ENCODE measurements at places on chromosomes 3 and 15.

- no peak for DNase-seq
Measured at GRCh38 chr15:99495430-99496301, 70.1 kb upstream of the MEF2A start.

GRCh38 chr15:27418726-27419125 is 447.7 kb downstream of the GABRG3 start:
- DNase-seq, result no peak

GRCh38 chr3:183249006-183249718 is 3.9 kb upstream of the B3GNT5 start:
- DNase-seq, result peak; percentile 34

GRCh38 chr3:40719660-40720287 is 195.0 kb downstream of the ZNF621 start:
- no peak for DNase-seq

DNA sequence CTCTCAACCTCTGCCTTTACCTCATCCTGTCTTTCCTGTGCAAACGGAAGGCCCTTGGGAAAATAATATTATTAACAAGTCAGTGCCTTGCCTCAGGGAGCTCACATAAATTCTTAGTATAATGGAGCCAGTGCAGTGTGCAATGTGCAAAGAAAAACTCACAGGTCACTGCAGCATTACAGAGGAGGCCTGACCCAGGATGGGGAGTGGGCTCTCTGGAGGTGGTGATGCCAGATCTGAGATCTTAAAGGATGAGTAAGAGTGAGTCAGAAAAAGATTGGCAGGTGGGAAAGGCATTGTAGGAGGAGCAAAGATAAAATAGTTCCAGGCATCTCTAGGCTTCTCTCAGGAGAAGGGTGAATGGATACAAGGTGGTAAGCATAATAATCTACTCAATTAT is 185.6 kb upstream of the ADAMTS9 start:
- DNase-seq, result no peak

DNA sequence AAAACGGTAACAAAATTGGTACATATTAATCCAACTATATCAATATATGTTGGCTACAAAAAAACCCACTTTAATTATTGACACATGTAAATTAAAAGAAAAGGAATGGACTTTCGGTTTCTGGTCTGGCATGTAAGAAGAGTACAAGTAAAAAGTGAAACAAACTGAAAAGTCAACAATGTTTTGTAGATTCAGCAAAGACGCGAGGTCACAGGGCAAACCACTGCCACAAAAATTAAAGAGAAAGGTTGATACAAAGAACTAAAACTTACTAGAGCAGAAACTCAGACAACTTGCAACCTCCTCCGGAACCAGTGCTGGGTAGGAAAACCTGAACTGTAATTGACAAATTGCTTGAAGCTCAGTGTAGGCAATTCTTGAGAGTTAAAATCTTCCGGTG is 110.6 kb upstream of the ARPP21 start:
- no peak for DNase-seq

- peak; percentile 42 for DNase-seq
Measured at GRCh38 chr15:26773067-26773877, 406 bp upstream of the GABRB3 start.

DNA sequence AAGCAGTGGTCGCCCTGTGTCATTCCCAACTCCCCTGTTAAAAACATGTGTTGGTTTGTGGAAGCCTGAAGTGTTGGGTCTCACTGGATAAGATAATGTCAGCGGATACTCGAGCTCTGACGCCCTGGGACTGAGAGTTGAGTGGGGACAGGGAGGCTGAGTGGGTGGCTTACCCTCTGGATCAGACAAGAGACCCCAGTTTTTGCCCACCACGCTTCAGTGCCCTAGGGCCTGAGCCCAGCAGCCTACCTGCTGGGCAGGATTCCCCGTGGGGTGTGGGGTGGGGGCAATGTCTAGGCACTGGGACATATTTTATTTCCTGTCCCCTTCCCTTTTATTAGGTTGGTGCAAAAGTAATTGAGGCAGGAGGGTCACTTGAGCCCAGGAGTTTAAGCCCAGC is 75.0 kb downstream of the SMAD6 start:
- no peak for DNase-seq

DNA sequence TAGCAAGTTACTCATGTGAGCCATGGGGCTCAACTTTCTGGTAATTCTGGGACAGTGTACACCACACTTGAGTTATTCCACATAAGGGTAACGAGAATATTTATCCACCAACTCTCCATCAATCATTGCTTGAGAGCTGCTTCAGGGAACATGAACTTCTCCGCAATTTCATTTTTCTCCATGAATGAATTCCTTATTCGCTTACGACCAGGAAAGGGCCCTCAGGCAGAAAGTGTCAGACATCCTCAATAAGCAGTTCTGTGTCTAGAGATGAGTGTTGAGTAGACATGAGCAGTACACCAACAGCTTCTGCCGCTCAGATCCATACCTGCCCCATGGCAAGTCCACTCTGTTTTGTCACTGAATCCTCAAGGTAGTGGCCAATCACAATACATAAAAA is 24.8 kb upstream of the IQCF2 start:
- no peak for DNase-seq

DNA sequence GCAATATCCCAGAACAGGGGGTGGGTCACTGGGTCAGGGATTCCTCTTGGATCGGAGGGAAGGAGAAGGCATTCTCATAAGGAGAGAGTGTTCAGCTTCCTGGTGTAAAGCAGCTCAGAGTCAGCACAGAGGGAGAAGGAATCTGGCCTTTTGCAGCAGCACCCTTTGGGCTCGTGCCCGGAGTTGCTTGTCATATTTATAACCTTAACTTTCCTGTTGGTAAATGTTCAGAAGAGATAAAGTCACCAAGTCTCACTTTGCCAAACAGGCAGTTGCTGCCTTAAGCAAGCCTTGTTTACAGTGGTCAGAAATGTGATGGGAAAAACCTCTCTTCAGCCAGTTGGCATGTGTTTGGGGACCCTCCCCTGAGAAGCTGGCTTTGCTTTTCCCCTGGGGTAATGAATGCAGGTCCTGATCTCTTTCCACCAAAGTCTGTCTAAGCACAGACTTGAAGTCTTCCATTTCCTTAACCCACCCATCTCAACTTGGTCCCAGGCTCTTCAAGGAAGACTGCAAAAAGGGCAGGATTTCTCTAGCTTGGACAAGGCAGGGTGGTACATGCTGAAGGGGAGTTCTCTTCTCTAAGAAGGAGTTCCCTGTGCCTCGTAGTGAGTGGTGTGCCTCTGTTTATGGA is 206.9 kb upstream of the BHLHE40 start:
- peak; percentile 4 for DNase-seq

DNA sequence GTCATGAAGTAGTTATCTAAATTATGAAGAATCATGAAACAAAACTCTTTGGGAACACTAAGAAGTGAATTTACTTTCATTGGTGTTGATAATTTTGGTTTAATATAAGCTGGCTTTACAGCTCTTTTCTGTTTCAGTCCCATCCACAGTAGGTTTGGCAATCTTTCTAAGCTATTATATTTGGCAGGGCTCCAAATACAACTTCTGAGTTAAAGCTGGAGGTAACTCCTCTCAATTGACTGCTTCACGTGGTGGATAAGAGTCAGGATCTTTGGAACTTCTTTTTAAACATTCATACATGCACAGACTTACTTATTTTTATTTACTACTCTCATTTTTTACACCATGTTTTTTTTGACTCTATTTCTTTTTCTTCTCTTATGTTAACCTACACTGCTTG is 106.5 kb upstream of the EPHA3 start:
- no peak for DNase-seq

- no peak for DNase-seq
Measured at GRCh38 chr15:97876281-97876675, 84.2 kb upstream of the ARRDC4 start.

GRCh38 chr3:129553171-129553570 is 10.2 kb downstream of the H1-8 start:
- DNase-seq, result no peak

DNA sequence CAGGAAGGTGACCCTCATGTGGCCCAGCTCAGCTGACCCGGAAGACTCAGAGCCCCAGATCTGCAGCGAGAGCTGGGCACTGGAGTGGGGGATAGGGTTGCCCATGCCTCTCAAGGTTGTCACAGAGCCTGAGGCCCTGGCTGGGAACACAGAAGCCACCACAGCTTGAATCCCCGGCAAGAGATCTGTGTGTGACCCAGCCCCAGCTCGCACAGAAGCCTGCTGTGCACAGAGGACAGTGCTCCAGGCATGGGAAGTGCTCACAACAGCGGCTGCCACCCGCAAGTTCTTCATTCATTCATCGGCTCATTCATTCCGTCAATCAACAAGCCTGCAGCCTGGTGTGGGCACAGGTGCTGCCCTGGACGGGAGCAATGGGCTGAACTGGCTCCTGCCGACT is 36.4 kb downstream of the DNAJB8 start:
- no peak for DNase-seq

- DNase-seq, result no peak
Measured at GRCh38 chr15:49624056-49624455, 3.2 kb downstream of the DTWD1 start.

DNA sequence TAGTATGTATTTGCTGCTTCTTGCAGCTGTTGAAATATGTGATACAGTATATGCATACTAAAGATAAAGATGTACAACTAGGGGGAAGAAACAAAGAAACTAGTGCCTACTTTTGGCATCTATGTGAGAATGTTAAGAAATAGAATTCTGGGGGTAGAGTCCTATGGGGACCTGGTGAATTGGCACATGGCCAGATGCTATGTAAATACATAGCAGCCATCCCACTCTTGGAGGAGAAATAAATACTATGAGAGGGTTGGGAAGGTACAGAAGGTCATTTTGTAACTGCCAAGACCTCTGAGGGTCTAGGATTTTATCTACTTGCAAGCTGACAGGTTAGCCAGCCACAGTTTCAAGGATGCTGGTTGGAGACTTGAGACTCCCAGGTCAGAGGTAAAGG is 298.3 kb upstream of the TBL1XR1 start:
- no peak for DNase-seq

DNA sequence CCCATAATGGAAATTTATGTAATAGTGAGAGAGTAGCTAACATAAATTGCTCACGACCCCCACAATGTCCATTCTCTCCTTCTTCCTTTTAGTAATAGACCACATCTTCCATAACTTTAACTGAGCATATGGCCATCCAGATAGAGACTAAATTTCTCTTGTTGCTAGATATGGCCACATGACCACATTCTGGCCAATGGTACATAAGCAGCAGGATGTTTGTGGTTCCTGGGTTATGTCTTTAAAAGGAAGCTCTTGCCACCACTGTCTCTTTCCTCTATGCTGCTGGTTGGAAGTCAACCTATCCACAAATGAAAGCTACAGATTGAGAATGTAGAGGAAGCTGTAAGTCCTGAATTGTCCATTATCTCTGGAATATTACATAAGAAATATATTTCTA is 59.7 kb upstream of the NPHP3 start:
- DNase-seq, result no peak

- DNase-seq, result no peak
Measured at GRCh38 chr3:148332509-148332908, 365.2 kb upstream of the AGTR1 start.

GRCh38 chr3:14231145-14231990 is 52.8 kb downstream of the LSM3 start:
- DNase-seq, result no peak

GRCh38 chr3:146200461-146201220 is 39.7 kb upstream of the PLOD2 start:
- DNase-seq, result no peak

GRCh38 chr3:181316482-181316881 is 326.9 kb upstream of the DNAJC19 start:
- no peak for DNase-seq

GRCh38 chr3:81723732-81724313 is 37.6 kb downstream of the GBE1 start:
- no peak for DNase-seq

DNA sequence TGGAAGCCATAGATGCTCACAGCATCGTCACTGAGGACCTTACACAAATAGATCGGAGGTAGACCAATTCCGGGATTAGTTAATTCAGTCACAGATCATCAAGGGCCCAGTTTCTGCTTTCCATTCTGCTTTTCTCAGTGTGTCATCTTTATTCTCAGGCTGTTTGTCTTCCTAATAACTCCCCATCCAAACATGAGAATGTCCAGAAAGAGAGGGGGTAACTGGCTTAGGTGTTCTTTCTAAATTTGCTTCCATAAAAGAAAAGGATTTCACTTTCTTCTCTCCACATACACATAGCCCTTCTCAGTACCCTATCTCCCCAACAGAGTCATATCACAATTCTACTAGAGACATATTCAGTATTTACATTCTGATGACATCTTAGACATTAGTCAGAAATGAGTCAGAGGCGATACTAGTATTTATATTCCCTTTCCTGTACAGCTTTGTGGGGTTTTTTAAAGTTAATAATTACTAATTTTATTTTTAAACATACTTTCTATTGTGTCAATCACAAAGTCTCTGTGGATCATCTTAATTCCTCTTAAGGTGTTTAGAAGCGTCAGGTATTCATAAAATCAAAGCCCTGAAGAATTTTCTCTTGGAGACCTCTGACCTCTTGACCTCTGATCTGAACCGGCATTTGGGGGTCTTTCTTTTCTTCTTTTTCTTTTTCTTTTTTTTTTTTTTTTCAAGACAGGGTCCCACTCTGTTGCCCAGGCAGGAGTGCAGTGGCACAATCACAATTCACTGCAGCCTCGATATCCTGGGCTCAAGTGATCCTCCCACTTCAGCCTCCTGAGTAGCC is 24.3 kb upstream of the IL12A start:
- no peak for DNase-seq

DNA sequence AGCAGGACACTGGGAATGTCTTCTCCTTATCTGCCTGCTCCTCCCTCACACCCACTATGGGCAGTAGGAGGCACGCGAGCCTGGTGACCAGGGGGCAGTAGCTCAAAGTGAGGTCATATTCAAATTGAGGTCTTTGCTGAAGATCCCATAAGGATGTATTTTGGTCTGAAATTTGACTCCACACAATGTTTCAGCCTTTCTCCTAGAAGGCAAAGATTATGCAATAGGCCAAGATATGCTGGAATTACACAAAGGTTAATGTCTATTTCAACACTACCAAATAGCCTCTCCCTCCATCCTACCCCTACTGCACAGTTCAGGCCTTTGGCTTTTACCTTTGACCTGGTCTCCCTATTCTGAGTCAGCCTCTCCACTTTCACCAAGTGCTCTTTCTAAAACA is 203.0 kb downstream of the TIGIT start:
- no peak for DNase-seq

DNA sequence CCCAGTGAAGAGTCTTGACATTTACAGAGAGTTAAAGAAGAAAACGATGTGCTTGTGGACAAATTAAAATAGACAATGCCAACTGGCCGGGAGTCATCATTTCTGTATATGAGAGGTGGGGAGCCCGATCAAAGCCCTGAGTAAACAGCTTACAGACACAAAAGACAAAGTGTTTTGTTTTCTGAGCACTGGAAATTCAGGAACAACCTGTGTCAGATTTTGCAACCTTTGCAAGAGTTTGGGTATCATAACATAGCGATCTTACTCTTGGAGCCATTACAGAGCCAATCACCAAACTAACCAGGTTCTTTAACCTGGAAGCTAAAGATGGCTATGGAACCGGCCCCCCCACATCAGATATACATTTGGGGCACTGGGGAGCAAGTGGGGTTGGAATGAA is 101.9 kb upstream of the LRIG1 start:
- no peak for DNase-seq

DNA sequence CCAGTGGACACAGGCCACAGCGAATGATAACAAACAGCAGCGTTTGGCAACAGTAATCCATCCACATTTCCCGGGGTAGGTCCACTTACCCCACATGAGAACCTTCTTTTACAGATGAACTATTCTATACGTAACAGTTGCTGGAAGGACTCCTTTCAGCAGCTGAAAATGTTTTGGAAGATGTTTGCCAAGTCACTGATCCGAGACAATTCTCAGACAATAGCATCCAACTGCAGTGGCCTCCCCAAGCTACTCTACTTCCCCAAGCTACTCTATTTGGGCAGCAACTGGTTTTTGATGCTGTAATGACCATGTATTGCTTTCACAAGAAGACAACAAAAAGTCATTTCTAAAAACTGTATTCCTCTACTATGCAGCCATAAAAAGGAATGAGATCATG is 87.5 kb downstream of the ADAMTS17 start:
- DNase-seq, result no peak
